ENCODE measurements at places on chromosomes 3 and 15.
A peak's percentile ranks its signal among the peaks of the same experiment; 100 is the strongest.

GRCh38 chr15:72591361-72591760, 63.1 kb upstream of the GOLGA6B start:
- DNase-seq = no peak

- DNase-seq = no peak
These were observed 6.8 kb upstream of the ADPGK start for GRCh38 chr15:72790302-72790910.

DNA sequence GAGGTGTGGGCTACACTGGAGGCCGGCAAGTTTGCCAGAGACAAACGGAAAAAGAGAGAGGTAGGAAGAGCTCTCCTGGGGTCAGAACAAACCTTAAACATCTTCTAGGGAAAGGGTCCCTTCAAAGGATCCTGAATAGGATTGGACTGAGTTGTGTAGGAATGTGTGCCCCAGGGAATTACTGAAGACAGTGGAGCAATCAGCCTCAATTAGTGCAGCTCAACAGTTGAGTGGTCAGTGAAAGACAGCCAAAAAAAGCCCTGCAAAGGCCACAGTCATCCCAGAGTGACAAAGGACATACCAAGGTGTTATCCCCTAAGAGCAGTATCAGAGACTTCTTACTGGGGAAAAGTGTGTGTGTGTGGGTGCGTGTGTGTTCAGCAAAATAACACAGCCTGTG, 70.3 kb downstream of the NUP210 start:
- DNase-seq = no peak

DNA sequence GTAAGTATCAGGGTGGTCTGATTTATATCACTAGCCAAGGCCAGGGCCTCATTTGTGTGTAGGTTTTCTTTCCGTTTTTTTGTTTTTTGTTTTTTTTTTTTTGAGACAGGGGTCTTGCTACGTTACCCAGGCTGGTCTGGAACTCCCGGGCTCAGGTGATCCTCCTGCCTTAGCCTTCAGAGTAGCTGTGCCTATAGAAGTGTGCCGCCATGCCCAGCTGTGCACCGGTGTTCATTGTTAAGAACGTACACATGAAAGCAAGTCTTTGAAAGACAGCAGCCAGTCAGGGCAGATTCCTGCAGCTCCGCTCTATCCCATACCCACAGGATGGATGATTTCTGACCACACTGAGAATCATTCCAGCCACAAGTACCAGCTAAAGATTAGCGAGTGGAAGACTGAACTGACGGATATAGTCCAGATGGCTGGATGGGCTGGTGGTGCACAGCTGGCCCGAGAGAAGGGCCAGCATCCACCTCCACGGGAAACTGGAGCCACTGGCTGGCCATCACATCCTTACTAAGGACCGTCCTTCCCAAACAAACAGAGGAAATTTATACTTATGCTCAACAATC, 95.4 kb downstream of the PCSK6 start:
- no peak for DNase-seq

GRCh38 chr3:197394464-197395321, 96.3 kb upstream of the DLG1 start:
- DNase-seq = no peak

DNA sequence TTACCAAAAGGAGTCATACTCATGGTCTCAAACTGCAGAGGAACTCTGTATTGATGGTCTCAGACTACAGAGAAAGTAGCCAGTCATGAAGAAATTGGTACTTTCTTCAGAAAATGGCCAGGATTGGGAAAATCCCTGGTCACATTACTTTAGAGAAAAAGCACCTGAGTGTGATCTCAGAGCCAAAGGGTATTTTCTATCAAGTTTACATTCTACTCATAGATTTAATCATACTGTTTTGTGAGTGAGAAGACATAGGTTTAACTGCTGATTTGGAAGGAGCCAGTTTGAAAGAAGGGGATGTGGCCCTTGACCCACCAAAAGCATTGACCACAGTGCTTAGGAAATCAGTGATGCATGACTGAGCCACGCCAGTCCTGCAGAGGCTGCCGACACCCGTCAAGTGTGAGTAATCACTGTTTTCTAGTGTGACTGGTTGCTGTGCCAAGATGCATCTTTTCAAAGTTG, 203.6 kb downstream of the AKAP13 start:
- DNase-seq = no peak

DNA sequence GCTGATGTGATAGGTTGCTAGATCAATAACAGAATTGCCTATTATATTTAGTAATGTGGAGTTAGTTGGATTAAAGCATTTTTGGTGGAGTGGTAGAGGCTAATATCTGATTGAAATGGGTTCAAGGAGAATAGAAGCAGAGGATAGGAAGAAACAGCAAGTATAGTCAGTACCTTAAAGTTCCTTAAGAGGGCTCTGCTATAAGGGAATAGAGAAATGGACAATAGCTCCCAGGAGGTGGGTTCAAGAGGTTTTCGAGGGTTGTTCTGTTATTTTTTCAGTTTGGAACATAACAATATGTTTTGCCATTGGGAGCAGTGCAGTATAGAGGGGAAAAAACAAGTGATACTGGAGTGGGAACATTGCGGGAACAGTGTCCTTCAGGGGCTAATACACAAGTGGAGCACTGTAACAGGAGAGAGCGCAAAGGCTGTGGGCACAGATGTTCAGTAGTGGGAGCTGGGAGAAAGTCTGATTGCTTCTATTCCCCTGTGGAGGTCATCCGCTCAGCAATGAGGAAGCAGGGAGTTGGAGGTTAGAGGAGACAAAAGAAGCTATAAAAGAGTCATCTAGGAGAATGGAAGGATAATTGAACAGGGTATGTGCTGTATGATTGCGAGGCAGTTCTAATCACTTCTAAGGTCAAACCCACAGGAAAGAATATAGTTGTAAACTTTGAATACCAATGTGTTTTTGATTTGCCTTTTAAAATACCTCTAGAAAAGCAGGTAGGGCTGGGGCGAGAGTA, 3.3 kb downstream of the MRPS11 start:
- DNase-seq = no peak

GRCh38 chr3:157151627-157152026, 8.3 kb downstream of the CCNL1 start:
- DNase-seq = no peak

GRCh38 chr3:188126276-188126675, 27.7 kb upstream of the LPP start:
- DNase-seq = no peak

DNA sequence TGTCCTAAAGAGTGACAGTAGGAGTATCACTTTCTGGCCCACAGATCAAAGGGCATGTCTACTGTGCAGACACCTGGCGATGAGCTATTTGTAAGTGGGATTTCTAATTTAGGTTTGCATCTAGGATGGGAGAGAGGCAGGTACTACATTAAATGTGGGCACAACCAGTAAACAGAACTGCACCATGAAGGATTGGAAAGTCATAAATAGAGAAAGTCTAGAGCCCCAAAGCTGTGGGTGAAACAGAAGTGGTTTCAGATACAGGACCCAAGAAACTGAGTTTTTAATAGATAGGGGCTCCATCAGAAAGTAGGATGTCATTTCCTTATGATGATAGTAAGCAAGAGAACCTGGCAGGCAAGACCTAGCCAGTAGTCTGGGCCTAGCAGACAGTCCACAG, 35.2 kb upstream of the SPPL2A start:
- no peak for DNase-seq

DNA sequence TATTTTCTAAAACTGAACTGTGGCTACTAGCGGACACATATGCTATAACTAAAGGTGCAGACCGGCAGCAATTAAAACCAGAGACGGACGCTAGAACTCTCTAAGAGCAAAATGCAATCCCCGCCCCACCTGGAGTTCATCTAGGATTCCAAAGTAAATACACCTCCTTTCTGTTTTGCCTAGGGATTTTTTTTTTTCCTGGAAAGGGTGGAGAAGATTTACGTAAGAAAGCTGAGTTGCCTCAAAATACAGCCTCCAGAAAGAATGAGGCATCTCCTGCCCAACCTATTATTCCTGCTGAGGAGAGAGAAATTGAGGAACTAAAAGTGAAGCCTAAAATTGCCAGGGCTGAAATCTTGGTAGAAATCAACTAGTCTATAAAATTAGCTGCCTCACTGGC, 150.2 kb downstream of the TP63 start:
- DNase-seq = no peak

DNA sequence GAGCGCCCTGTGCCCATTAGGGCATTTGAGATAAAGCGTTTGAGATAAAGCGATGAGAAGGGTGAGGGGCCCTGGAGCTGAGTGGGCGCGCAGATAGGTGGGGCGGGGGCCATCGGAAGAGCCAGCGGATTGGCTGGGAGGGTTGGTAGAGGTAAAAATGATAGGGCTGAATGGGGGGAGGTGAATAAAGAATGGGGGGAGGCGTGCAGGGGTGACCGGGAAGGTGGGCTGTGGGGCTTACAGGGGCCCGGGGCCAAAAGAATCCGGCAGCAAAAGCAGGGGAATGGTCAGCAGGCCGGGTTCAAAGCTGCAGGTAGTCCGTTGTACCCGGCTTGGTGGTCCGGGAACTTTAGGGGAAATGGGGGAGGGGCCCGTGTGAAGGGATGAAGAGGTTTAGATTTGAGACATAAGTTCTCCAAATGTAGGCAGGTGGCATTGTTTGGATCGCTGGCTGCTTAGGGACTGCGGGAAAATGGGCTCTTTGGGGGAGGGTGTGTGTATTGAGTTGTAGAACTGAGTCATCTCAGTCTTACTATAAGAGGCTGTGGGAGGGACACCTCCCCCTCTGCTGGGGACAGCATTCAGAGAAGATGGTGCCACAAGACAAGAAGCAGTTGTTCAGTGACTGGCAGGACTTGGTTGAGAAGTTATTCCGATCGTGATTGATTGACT, 610 bp downstream of the ARID3B start:
- peak; percentile 21 for DNase-seq

DNA sequence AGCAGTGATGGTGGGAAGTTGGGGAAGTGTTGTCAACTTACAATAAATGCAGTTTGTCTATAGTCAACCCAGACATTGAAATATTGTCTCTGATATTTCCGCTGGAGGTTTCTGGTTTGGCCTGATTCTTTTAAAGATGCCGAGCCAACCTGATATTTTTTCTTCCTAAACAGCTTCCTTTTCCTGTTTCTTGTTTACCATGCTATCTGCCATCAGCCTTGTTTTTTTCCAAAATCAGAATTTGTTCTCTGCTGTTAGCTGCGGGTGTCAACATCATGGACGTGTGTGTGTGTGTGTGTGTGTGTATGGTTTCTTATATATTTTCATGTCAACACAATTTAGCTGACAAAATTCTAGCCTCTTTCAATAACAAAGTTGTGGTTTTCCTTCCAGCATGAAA, 41.2 kb upstream of the XCR1 start:
- DNase-seq = no peak

- no peak for DNase-seq
These were observed 194.3 kb upstream of the CTDSPL start for GRCh38 chr3:37667335-37667734.

DNA sequence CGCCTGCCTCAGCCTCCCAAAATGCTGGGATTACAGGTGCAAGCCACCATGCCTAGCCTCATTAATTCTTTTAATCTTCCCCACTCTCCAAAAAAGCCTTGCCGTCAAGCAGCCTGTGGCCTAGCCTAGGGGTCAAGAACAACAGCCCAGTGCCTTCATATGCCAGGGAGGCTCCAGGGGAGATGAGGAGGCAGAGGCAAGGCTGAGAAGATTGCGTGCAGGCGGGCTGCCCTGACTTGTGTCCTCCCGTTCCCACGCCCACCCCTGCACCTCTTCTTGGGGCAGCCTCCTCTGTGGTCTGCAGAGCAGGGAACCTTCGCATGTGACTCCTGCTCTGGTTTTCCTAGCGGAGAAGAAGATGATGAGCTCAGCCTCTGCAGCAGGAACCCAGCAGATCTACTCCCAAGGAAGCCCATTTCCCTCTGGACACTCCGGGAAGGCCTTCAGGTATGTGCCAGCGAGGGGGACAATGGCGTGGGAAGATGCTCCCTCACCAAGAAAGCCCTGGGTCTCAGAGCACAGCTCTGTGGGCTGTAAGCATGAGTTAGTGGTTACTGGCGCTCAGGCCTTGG, 118.5 kb upstream of the ABHD17C start:
- DNase-seq = no peak

DNA sequence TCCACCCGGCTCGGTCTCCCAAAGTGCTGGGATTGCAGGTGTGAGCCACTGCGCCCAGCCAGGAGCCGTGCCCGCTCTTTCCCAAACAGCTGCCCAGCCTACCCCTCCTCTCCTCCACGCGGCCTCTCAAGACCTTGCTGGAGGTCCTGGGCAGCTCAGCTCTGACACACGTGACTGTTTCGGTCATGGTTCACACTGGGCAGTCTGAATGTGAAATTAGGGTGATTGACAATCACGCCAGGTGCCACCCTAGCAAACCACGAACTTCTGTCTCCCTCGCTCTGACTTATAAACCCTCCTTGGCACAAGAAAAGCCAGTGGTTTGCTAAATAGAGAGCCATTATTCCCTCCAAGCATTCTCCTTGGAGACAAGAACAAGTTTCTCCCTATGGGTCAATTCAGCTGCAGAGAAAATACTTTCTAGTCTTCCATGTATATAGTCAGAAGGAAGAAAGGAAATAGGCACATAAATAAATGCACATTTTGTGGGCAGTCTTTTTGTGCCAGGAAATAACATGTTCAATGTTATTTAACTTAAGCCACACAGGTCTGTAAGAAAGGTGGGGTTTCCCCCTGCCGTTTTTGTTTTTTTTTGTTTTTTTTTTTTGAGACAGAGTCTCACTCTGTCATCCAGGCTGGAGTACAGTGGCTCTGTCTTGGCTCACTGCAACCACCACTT, 121.9 kb upstream of the MEF2A start:
- DNase-seq = no peak

DNA sequence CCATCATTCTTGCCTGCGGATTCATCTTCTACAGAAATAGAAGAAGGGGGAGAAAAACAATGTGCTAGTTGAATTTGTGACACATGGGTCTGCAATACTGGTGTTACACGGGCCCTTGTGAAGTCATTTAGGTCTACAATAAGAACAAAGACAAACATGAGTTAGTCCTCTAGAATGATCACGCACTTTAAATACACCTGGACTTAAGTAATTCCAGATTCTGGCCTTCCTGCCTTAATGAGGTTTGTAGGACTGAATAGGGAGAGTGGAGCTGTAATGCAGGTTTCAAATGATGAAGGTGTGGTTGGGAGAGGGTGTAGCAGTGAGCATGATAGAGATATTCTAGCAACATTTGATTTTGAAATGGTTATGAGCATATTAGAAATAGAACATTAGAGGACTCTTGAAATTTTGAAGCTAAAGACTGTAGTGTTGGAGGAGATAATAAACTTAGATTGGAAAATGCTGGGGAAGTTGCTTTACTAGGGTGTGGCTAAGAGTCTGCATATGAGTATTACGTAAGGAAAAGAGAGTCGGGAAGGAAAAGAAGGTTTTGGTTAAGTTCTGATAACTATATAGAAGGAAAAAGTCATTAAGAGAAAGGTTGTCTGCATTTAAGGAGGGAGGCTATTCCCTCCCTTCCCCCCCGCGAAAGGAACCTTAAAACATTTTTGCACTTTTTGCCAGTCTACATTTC, 606 bp downstream of the EIF2A start:
- no peak for DNase-seq

GRCh38 chr15:77335298-77335697, 84.6 kb downstream of the PEAK1 start:
- DNase-seq = no peak

- no peak for DNase-seq
These were observed 33.6 kb downstream of the EAF1 start for GRCh38 chr3:15460891-15461531.

Measured in muscle of arm (tissue), 14 donors.